ENCODE measurements at places on chromosomes 6 and 20.

GRCh38 chr6:26243752-26244151, 121.2 kb upstream of the BTN3A2 start:
- DNase-seq: no peak

DNA sequence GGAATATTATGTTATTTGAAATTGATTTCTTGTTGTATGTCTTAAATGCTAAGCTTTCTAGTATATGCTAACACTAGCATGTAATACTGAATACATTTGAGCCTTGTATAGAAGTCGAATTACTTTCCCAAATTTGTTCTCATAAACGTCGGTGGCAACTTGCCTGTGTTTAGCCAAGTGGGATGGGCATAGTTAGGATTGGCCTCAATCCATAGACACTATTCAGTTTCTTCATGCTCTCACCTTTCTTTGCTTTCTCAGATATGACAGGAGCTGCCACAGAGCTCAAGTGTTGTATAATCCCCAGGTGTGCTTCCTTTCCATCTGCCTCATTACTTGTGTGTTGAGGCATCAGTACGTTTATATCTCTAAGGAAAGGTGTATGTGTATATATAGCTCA, 19.3 kb downstream of the ZNF334 start:
- DNase-seq: no peak

GRCh38 chr6:159715605-159716004, 11.7 kb upstream of the WTAP start:
- no peak for DNase-seq

DNA sequence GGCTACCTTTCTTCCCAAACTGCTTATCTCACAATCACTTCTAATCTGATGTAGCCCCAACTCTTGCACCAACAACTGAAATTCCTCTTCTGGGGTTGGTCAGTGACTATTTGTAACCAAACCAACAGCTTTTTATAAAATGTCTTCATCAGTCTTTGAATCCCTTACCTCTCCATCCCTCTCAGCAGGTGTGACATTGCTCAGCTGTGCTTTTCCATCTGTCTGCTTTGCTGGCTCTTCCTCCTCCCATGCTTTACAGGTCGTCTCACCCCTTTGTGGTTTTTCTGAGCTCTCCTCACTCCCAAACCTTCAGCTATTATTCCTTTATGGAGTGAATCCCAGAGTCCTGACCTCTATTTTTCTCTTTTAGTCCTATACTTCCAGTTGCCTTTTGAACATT, 5.9 kb downstream of the MAP7 start:
- DNase-seq: no peak

DNA sequence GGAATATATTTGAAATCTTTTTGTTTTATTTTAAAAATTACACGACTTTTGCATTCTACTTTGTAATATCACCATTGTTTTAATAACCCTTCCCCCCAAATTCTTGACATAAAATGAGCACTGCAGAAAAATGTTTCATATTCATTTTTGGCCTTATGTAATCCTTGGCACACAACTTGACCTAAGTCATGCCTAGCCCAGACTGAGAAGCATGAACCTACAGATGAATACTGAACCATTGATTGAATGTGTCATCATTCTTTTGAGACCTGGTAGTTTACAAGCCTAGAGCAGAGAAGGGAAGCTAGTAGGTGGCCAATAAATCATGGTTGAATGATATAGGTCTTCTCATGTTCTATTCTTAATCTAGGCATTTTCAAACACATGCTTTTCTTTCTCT, 89.4 kb upstream of the EDN1 start:
- no peak for DNase-seq

DNA sequence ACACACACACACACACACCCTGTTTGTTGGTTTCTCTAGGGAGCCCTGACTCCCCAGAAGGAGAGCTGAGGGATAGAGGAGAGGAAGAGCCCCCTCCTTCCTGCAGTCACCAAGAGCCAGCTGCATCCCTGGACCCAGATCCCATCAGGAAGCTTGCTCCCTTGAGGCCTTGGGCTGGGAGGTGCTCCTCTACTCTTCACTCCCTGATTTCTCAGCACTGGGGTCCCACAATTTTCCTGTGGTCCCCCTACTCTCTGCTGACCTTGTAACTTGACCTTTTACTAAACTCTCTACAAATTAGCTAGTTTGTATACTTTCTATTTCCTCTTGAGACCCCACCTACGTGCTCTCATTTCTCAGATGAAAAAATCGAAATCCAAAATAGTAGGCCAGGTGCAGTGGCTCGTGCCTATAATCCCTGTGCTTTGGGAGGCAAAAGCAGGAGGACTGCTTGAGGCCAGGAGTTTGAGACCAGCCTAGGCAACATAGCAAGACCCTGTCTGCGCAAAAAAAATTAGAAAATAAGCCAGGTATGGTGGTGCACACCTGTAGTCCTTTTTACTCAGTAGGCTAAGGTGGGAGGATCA, 5.0 kb upstream of the OCSTAMP start:
- no peak for DNase-seq

DNA sequence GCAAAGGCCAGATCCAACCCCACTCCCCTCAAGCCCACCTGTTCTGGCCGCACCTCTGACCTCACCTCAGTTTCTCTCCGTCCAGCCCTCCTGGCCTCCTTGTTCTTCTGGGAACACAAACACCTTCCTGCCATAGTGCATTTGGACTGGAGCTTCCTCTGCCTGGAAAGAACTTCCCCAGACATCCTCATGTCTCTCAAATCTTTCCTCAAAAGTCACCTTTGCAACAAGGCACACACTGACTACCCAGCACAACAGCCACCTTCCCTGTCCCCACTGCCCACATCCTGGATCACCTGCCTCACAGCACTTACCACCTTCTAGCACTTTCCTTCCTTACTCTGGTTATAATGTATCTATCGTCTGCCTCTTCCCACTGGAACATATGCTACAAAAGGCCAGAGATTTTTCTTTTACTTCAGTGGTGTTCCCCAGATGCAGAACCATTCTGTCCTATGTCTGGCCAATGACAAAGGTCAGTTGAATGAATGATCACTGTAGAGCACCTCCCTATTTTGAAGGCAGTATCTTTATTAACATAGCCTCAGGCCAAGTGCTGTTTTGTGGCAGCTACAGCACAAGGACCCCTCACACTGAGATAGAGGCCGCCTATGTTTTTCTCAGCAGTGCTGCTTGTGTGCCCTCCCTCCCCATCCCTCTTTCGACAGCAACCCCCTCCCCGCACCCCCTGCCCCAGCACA, 4.1 kb downstream of the HLA-B start:
- no peak for DNase-seq

DNA sequence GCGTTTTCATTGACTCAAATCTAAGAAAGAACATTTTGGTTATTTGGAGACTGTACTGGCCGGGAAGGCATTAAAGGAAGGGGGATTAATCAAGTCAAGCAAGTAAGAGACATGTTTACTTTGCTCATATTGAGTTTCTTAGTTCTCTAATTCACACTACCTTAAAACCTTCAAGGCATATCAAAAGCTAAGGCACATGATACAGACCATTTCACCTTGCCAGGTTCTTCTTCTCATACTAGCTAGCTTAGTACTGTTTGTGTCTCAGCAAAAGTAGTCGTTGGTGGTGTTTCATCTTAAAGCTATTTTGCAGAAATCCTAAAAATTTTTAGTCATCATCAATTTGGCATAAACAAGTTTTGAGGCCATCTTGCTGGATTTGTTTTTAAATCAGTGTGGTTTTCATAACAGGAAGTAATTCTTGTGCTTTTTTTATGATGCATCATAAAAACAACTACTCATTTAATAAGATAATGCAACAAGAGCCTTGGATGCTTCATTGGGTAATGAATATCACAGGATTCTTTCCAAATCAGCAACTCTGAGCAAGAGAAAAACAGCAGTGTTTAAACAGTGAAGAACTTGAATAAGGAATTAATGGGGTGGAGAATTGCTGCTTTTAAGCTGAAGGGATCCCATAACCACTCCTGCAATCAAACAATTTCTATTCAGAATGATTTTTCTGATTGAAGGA, 425.3 kb downstream of the EPM2A start:
- DNase-seq: no peak

GRCh38 chr20:40669692-40670091, 19.3 kb downstream of the MAFB start:
- no peak for DNase-seq

- DNase-seq: no peak
Observed at GRCh38 chr20:25136643-25137559, 55.0 kb upstream of the VSX1 start.

DNA sequence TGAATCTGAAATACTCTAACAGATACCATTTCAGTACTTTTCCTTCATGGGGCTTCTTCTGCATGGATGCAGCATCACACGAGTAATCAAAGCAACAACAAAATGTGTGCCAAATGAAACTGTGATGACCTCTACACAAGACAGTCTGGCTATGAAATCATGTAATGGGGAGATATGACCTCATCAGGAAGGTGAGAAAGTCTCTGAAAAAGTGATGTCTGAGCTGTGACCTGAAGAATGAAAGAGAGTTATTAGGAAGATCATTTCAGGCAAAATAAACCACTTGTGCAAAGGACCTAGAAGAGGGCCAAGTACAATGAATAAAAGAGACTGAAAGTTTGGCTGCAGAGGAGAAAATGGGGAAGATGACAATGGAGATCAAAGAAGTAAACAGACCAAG, 182.8 kb downstream of the PTPRK start:
- no peak for DNase-seq

DNA sequence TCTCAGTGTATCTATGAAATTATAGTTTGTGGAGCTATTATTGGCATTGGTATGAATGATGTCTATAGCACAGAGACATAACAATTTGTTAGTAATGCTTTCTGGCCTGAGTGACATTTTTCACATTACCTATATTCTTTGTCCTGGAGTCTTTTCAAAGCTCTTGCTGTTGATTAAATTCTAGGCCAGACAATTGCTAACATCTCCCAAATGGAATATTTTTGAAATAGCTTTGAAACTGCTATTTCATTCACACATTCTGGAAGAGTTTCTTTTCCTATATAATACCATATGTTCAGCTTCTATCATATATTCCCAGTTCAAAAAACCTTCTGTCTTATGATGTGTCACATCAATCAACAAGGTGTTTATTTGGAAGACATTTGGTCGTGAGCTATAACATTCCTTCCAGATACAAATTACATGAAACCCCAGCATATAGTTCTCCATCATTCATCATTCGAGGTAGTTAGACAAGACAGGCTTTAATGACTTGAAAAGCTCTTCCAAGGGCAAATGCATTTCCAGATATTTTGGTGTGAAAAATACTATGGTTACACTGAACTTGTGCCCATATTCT, 452.8 kb downstream of the KHDRBS2 start:
- DNase-seq: no peak

DNA sequence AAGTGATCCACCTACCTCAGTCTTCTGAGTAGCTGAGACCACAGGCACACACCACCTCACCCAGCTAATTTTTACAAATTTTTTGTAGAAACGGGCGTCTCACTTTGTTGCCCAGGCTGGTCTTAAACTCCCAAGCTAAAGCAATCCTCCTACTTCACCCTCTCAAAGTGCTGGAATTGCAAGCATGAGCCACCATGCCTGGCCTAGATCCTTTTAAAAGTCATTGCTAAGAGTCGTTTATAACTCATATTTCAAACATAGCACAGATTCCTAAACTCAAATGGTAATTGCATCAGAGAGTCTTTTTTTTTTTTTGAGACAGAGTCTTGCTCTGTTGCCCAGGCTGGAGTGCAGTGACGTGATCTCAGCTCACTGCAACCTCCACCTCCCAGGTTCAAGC, 7.7 kb upstream of the SAMHD1 start:
- DNase-seq: no peak

GRCh38 chr20:31663838-31664695, 26.4 kb downstream of the COX4I2 start:
- no peak for DNase-seq

DNA sequence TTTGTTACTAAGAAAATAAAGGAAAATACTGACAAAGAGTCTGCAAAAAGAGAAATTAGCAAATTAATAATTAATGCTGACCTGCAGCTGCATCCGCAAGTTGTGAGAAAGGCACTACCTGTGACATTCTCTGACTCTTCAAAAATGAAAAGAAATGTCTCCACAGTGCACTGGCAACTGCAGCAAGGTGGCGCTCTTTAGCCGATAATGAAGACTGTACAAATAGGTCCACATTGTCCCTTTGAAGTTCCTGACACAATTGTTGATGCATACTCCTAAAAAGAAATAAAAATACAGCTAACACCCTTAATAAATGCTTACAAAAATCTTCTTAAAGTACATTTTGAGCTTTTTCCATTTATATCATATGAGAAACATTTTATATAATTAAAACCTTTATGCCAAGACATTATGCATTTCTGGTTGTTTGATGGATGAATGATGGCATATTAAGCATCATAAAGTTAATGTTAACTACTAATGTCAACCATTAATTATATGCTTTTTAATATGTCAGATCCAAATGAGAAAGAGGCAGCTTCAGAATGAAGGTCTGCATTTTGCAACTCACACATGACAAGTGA, 96.5 kb downstream of the MMS22L start:
- DNase-seq: no peak

DNA sequence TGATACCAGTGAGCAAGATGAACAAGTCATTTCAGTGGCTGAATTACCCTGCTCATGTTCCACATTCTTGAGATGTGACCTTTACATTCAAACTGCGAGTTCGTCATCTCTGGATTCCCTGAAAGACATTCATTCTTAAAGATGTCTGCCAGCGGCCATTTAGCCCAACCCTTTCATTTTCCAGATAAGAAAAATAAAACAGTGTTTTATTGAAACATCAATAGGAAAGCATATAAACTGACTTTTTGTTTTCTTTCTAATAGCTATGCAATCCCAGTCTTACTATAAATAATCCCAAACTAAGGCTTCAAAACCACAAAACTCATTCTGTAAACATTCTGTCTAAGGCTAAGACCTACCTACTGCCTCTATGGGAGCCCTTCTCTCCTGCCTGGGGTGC, 134.0 kb downstream of the SAMD5 start:
- DNase-seq: no peak

DNA sequence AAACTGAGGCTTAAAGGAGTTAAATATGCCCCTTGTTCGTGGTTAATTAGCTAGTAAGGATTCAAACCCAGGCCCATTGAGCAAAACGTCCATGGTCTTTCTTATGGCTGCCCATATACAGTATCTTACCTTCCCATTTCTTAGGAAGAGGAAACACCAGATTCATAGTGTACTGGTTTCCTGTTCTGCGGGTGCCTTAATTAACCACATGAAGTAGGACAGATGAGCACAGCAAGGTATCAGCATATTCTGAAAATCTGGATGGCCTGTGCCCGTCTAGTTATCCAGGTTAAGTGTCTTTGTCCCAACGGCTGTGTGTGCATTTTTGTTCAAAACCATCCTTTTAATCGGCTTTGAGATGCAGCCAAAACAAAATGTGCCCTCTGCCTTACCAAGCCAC, 93.4 kb upstream of the TRAF3IP2 start:
- no peak for DNase-seq

DNA sequence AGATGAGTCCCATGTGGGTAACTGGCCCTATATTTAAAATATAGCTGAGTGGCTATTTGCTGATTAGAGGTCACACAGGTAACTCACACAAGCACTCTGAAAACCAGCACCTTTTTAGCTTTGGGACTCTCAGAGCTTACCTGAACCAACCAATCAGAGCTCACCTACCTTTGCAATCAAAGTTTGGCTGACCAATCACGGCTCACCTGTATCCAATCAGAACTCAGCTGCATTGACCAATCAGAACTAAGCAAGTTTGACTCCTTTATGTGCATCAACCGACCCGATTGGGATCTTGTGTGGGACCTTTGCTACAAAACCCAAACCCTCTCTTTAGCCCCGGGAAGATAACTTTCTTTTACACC, 106.8 kb upstream of the NXT1 start:
- DNase-seq: no peak

- no peak for DNase-seq
Observed at GRCh38 chr6:150231525-150231850, 88.6 kb downstream of the PPP1R14C start.

GRCh38 chr6:147382945-147383554, 125.4 kb upstream of the SAMD5 start:
- DNase-seq: no peak

GRCh38 chr6:44980841-44981240, 347.3 kb upstream of the RUNX2 start:
- no peak for DNase-seq
